ENCODE measurements at places on chromosomes 4 and X. TPM values are rescaled to one million over a fixed set of nuclear protein-coding genes. Genes with fewer than 3 reads are reported as not detected.
A peak's percentile ranks its signal among the peaks of the same experiment; 100 is the strongest.

DNA sequence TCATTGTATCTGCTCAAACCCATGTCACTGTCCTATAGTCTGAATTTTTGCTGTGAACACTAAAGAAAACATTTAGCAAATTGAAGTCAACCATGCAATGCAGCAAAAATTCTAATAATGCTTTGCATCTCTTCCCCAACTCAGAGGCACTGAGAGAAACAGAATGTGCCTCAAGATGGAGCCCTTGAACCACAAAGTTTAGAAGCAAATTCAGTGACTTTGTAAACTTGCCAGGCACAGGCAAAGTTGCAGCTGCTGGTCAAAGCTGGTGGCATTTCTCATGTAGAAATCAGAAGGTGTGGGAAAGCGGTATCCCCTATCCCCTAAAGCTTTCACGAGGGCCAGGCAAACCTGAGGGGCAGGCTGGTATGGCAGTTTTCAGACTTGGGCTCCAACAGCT is 121.7 kb upstream of the DIPK2B start:
- H3K27me3 ChIP-seq = peaks cover 4% of the 10 kb centered on the region
- no peaks in the 10 kb centered on the region for H3K36me3 ChIP-seq
- DNase-seq = no peak
- H3K4me3 ChIP-seq = no peak overlapping the region

DNA sequence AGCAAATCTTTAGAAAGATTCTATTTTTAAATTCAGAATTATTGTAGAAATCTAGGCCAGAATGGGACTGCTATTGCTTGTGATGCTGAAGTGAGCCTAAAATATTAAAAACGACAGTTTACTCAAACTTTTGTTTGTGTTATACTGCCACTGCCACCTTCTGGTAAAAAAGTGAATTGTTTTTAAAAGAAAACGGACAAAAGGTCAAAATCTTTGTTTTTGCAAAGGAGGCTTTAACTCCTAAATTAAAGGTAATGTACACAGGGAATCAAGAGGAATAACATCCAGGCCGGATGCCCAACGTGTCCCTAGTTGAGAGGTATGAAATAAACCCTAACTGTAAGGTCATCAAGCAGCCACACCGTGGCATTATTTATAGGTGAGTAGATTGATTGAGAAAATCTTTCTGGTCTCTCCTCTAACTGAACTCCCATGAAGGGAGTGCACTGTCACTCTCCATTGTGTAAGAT is 338.3 kb upstream of the GALNT7 start:
- peaks cover 8% of the 10 kb centered on the region for H3K4me1 ChIP-seq
- H3K27ac ChIP-seq = peak overlapping the region; percentile 33

DNA sequence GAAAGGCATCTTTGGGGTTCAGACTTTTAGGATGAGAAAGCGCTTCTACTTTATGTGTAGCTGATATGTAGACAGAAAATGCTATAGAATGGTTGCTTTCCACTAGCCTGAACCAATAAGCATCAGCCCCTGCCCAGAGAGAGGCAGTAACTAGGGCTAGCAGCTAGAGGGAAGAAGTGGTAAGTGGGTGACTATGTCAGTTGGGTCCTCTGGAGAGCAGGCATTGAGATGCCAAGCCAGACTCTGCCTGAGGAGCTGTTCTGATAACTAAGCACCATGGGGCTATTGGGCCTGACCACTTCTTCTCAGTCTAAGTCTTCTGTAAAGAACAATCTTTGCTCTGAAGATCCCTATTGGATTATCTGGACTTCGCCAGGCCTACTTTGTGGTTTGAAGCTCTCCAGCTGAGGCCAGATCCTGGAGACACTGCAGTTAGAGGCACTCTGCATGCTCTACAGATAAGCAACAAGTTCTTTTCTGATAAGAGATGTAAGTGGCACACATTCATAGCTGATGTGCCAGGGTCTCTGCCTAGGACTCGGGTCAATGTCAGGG is 146.1 kb downstream of the RBM46 start:
- DNase-seq = no peak
- H3K27me3 ChIP-seq = no peaks in the 10 kb centered on the region
- no peak overlapping the region for H3K27ac ChIP-seq
- H3K4me1 ChIP-seq = no peaks in the 10 kb centered on the region

- no peaks in the 10 kb centered on the region for H3K27me3 ChIP-seq
- no peak overlapping the region for H3K4me3 ChIP-seq
- H3K4me1 ChIP-seq = peaks cover 4% of the 10 kb centered on the region
- no peak overlapping the region for H3K27ac ChIP-seq
- H3K36me3 ChIP-seq = no peaks in the 10 kb centered on the region
Observed at GRCh38 chr4:137961051-137961438, 281.1 kb downstream of the SLC7A11 start.

DNA sequence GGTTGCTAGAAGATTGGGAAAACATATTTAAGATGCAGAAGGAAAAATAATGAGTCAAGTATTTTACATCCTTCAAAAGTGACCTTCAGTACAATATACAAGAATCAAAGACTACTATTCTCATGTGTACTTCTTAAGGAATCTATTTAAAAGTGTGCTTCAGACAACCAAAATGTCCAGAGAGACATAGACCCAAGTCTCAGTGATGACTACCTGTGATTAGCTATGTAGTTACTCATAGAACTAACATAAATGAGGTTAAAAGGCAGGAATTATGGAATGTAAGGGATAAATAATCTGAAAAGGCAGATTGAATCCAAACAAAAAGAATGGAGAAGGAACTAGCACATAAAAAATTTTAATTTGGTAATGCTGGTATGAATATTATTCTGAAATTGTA is 634.7 kb upstream of the FAM241A start:
- no peaks in the 10 kb centered on the region for H3K4me1 ChIP-seq
- no peaks in the 10 kb centered on the region for H3K36me3 ChIP-seq
- DNase-seq = no peak
- no peak overlapping the region for H3K27ac ChIP-seq
- no peak overlapping the region for H3K4me3 ChIP-seq

Gene TLR8
- not detected for total RNA-seq

Gene CCKAR
- not detected for total RNA-seq

Gene PGRMC2
- total RNA-seq = 28.2 TPM

Gene POLR2B
- total RNA-seq = 135 TPM

Data from glutamatergic neuron (in vitro differentiated cells).